ENCODE measurements at places on chromosomes 2 and 18.

DNA sequence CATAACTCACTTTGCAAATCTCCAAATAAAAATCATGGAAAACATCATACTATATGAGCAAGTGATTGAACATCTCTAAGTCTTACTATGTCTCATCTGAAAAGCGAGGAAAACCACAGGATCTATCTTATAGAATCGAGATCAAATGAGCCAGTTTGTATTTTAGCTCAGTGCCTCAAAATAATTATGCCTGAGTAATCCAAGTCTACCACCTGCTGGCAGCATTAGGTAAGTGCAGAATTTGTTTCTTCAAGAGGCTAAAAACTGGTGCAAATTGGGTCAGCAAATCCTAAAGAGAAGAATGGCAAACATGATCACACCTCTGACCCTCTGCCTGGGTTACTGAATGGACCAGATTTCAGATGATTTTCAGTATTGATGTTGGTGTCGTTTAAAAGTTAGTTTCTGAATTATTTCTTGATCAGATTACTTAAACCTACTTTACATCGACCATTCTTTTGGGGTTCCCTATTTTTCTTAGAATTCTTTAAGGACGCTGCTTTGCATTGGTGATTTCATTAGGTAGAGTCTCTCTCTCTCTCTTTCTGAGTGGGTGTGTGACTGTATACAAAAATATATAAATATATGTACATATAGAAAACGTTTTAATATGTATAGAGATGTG lies 12.7 kb upstream of the FHOD3 start:
- peak; percentile 32 for DNase-seq

DNA sequence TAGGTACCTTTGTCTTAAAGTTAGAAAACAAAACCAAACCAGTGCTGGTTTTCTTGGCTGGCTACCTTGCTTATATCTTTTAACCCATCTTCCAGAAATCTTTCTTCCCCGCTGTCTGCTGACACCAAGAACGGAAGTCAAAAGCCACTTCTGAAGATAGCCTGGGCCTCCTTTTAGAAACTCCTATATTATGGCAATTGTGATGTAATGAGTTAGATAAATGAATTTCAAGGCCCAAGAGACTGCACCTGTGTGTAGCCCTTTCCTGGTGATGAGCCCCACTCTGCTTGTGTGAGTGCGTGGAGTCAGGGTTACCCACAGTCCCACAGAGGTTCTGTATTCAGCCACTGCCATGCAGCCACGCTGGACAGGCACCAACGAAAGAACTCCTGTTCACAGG lies 60.7 kb downstream of the ARMC9 start:
- DNase-seq = no peak

DNA sequence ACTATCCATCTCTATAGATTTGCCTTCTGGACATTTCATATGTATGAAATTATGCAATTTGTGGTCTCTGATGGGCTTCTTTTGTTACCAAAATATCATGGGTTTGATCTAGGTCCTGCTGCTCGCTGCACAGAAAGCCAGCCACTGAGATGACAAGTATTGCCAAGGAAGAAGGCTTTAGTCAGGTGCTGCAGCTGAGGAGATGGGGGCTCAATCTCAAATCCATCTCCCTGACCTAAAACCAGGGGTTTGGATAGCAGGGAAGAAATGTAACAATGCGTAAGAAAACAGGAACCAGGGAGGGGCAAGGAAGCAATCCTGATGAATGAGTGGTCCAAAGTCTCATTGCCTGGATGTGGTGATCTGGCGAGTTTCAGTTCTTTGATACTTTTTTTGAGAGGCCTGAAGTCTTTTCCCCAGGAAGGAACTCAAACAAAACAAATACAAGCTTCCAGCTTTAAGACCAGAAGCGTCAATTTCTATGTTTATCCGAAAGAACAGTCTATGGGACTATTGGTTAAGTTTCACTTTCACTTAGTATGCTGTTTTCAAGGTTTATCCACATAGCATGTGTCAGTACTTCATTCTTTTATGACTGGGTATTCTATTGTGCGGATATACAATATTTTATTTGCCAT lies 3.4 kb upstream of the CKAP2L start:
- no peak for DNase-seq

GRCh38 chr2:128584296-128584890 lies 265.7 kb upstream of the HS6ST1 start:
- DNase-seq = peak; percentile 62

- no peak for DNase-seq
These were observed 481.4 kb downstream of the CDH2 start for GRCh38 chr18:27695503-27695902.

GRCh38 chr2:88683160-88684021 lies 8.1 kb upstream of the RPIA start:
- DNase-seq = no peak

- peak; percentile 26 for DNase-seq
These were observed 201.6 kb downstream of the HDAC4 start for GRCh38 chr2:239199041-239199768.

- no peak for DNase-seq
These were observed 39.1 kb upstream of the IGFBP2 start for GRCh38 chr2:216594081-216594480.

All from GM04504 (cell line).